Right ventricle myocardium superior (tissue), 1 donor: ENCODE measurements at places on chromosomes 16 and 17. TPM values are rescaled to one million over a fixed set of nuclear protein-coding genes. Genes with fewer than 3 reads are reported as not detected.

Gene C16orf96
- 0.11 TPM for total RNA-seq

Gene TIGD7
- 9.4 TPM for total RNA-seq

Gene RBFOX1
- total RNA-seq: 70.2 TPM

Gene CCDC200
- total RNA-seq: not detected

Gene ADORA2B
- total RNA-seq: 0.46 TPM

Gene CCL8
- total RNA-seq: not detected

Gene USH1G
- total RNA-seq: not detected

Gene SRCAP
- total RNA-seq: 36.7 TPM

Gene ASGR2
- total RNA-seq: 0.40 TPM

Gene ITFG1
- 54.1 TPM for total RNA-seq

Gene UMOD
- total RNA-seq: not detected

Gene IRX5
- total RNA-seq: 11.6 TPM

Gene PPL
- total RNA-seq: 14.9 TPM

Gene RNF135
- total RNA-seq: 4.7 TPM

Gene TNS4
- not detected for total RNA-seq

Gene PRRT2
- total RNA-seq: 3.3 TPM

Gene SLC16A6
- total RNA-seq: 0.16 TPM

Gene STXBP4
- 3.8 TPM for total RNA-seq

Gene NPIPB4
- total RNA-seq: 32.6 TPM

Gene LGALS9B
- not detected for total RNA-seq

Gene CHP2
- not detected for total RNA-seq

Gene CIBAR2
- total RNA-seq: not detected

Gene CCDC92B
- total RNA-seq: 0.11 TPM

Gene ADAM11
- total RNA-seq: 18.5 TPM

Gene SMIM5
- 12.5 TPM for total RNA-seq

Gene SULT1A3
- total RNA-seq: 3.3 TPM

Gene CA4
- total RNA-seq: 15.1 TPM

Gene MON1B
- 15.9 TPM for total RNA-seq

Gene PYY
- not detected for total RNA-seq

Gene AANAT
- not detected for total RNA-seq

Gene CHST5
- 0.22 TPM for total RNA-seq

Gene KRTAP4-9
- not detected for total RNA-seq

Gene KRTAP4-1
- not detected for total RNA-seq

Gene PRKCB
- 1.7 TPM for total RNA-seq

Gene FMNL1
- 12.0 TPM for total RNA-seq

Gene MPV17L
- total RNA-seq: 6.1 TPM

Gene CLUH
- 175 TPM for total RNA-seq

Gene TEKT5
- not detected for total RNA-seq

Gene FOXF1
- total RNA-seq: 0.11 TPM

Gene MT1H
- total RNA-seq: not detected

Gene HBA2
- total RNA-seq: 64.7 TPM

Gene MYH1
- total RNA-seq: not detected

Gene SOST
- not detected for total RNA-seq
